Suprapubic skin (tissue), 4 donors: ENCODE measurements at places on chromosomes 1 and 21. TPM values are rescaled to one million over a fixed set of nuclear protein-coding genes. Genes with fewer than 3 reads are reported as not detected.

Gene SH2D5
- 0.23 TPM for total RNA-seq

Gene PPFIA4
- 0.26 TPM for total RNA-seq

Gene RNU1-4
- total RNA-seq = under 0.01 TPM

Gene CDC73
- total RNA-seq = 30.0 TPM

Gene CFAP74
- not detected for total RNA-seq

Gene HYI
- 47.6 TPM for total RNA-seq

Gene KRTAP13-2
- total RNA-seq = not detected

Gene EFNA3
- total RNA-seq = 69.3 TPM

Gene OVAAL
- not detected for total RNA-seq

Gene RORC
- total RNA-seq = 73.8 TPM

Gene PLA2G2A
- total RNA-seq = 15.1 TPM

Gene SHE
- 4.2 TPM for total RNA-seq

Gene SPRR4
- total RNA-seq = 18.8 TPM

Gene CAPN9
- not detected for total RNA-seq

Gene KRTAP7-1
- total RNA-seq = 57.8 TPM

Gene PADI3
- 11.2 TPM for total RNA-seq

Gene ESPN
- 47.9 TPM for total RNA-seq

Gene TMCO4
- total RNA-seq = 14.7 TPM
